ENCODE measurements at places on chromosomes 1 and 21. TPM values are rescaled to one million over a fixed set of nuclear protein-coding genes. Genes with fewer than 3 reads are reported as not detected.

GJB5 gene
- total RNA-seq = not detected

NBPF10 gene
- total RNA-seq = 4.3 TPM

PAPPA2 gene
- total RNA-seq = not detected

DNA sequence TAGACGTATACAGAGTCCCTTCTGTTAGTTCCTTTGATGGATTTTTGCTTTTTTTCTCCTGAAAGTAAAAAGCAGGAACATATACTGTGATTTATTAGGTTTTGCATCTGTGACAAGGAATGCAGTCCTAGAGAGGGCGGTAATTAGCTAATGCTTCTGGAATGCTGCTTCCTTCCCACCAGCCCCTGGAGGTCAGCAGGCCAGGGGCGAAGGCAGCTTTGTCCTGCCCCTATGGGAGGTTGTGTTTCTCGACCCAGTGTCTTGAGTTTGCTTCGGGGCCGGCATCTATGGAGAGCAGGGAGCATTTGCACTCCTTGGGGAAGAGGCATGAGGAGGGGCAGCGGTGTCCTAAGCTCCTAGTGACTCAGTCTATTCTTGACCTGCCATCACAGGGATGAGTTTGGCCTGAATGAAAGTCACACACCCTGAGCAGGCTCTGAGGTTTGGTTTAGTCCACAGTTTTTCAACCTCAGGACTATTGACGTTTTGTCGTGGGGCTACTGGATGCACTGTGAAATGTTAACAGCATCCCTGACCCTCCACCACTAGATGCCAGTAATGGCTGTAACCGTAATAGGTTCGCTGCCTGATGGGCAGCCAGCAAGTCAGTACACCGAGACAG is 85.0 kb upstream of the KCNJ15 start:
- DNase-seq = no peak

DNA sequence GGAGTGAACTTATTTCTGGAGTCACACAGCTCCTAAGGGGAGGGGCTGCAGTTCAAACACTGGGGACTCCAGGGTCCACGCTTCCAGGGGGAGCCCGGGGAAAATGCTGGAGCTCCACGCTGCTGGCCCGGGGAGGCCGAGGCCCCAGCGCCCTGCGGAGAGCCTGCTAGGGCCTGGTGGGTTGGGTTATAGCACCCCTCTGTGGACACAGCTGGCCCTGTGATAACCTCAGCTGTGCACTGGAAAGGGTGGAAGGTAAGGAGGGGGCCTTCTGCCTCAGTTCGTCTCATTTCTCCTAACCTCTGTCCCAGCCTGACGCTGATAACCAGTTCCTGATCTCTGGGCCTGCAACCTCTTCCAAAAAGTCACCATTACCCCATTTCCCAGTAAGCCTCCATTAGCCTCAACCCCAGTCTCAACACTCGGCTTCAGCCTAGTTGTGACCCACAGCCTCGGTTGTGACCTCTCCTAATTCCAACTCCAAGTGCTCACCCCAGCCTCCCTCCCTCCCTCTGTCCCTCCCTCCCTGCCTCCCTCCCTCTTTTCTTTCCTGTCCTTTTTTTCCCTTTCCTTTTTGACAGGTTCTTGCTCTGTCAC is 7.1 kb downstream of the NBL1 start:
- DNase-seq = peak; percentile 53

- DNase-seq = no peak
These were observed 12.8 kb upstream of the ZSCAN20 start for GRCh38 chr1:33459691-33460090.

DNA sequence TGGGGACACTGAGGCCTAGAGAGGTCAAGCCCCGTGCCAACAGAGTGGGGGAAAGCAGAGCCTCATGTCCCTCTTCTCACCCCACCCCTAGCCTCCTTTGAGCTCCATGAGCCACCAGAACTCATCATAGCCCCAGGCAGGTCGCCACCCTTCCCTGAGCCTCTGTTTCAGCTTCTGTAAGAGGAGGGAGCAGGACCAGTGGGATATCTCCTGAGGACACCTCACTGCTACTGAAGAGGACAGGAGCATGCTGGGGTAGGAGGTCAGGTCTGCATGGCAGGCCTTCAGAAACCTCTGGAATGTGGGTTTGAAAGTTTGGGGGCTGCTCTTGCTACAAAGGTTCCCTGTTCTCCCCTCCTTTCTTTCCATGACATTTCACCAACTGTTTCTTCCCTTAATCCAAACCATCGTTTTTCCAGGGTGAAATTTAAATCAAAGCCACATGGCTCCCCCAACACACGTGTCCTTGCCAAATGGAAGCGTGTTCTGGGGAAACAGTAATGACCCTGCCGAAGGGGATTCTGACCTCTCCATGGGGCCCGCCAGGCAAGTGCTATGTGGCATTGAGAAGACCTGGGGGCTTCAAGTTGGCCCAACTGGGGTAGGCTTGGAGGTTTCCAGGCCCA is 88.1 kb upstream of the RUNX3 start:
- no peak for DNase-seq

GRCh38 chr1:22705586-22705985 is 5.1 kb upstream of the EPHB2 start:
- no peak for DNase-seq

DNA sequence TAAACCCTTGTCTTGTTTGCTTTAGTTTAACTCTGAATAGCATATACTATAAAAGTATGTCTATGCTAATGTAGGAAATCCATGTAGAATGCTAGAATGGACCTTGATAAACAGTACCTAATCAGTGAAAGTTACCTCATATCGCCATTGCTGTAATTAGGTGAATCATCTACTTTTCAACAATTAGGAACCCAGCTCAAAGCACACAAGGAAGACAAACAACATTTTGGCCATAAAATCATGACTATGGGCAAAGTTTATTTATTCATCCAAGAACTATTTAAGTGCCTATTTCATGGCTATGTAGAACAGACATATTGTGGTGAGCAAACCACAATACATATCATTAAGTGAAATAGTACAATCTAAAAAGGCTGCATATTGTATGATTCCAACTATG is 1043.2 kb downstream of the BRINP3 start:
- DNase-seq = no peak

DNA sequence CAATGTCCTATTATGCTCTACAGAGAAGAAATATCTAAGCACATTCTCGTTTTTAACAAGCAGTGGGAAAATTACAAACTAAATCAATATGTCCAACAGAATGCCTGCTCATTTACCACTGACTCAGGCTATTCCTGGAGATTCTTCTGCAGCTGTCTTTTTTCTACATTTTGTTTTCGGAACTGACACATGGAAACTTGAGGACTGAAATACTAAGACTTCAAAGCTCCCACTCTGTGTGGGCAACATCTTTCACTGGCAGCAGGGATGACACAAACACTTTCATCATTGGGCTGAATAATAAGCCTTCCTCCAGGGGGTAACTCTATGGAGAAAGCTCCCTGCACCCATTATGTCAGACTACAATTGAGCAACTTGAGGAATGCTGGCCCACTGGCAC is 175.5 kb upstream of the NCAM2 start:
- DNase-seq = no peak

DNA sequence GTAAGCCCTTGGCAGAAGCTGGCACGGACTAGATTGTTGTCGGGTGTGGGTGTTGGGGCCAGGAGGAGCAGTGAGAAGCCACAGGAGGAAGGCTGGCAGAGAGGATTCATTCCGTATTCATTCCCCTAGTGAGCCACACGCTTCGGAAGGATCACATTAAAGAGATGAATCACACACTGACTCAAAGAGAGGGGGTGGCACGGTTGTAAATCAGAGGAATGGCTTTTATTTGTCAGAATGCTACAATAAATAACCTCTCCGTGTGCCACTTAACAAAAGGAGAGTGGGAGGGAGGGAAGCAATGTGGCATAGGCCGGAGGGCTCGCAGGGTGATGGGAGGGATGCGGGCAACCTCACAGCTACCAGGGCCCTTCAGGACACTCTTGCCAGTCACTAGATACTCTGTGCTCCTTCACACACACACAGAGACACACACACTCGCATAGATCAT is 135.5 kb downstream of the HIVEP3 start:
- no peak for DNase-seq

GRCh38 chr21:15729674-15730483 is at the start of gene USP25:
TSS of gene USP25 (plus strand) at chr21:15729982. CDS start at chr21:15730394, 412 bp downstream.
- DNase-seq = peak; percentile 76

DNA sequence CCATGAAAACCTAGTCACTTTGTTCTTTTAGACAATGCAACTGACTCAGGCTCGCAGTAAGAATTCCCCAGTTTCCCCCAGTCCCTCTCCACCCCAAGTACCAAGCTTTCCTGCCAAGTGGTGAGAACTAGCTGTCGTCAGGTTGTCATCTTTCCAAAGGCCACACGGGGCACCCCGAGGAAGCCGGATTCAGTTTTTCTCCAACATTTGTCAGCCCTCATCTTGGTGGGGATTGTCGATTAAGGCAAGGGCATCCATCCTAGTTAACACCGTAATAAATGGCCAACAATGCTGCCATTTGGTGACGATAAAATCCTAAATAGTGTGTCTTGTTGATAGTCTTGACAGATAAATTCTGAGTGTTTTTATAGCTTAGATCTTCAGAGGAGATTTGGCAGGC is 55.9 kb upstream of the PROX1 start:
- DNase-seq = no peak

GRCh38 chr1:45924736-45925135 is 121.3 kb downstream of the MAST2 start:
- no peak for DNase-seq

DNA sequence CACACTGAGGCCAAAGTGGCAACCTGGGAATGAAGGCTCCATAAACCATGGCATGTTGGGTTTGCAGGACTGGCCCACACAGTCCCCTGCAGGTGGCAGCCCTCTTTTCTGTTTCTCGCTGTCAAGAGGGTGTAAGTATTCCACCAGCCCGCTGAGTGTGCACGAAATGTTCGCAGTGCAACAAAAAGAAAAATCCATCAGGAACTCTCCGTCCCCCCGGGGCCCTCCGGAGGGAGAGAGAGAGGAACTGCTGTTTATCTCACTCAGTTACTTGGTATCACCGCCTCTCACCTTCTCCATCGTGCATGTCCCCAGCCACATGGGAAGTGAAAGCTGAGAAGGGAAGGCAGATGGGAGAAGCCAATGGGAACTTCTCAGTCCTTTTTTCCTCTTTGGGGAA is 38.3 kb downstream of the NCF2 start:
- DNase-seq = no peak
